Mesothelial cell of epicardium (in vitro differentiated cells): ENCODE measurements at places on chromosomes 13 and 19.

DNA sequence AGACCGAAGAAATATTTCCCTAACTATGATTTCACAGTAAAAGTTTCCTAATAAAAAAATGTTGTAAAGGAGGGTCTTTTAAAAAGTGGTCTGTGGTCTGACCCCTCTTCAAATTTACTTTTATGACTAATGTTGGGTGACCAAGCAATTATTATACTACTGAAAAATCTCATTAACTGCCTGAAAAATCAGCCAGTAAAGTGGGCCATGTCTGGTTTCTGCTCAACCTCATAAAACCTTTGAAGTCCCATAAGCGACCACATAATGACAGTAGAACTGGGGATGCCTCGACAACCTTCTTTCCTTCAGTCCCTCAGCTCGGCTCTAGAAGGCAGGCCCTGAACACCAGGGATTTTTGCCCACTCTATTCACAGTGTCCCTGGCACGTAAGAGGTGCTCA, 434.3 kb downstream of the EFNB2 start:
- no peak for DNase-seq

DNA sequence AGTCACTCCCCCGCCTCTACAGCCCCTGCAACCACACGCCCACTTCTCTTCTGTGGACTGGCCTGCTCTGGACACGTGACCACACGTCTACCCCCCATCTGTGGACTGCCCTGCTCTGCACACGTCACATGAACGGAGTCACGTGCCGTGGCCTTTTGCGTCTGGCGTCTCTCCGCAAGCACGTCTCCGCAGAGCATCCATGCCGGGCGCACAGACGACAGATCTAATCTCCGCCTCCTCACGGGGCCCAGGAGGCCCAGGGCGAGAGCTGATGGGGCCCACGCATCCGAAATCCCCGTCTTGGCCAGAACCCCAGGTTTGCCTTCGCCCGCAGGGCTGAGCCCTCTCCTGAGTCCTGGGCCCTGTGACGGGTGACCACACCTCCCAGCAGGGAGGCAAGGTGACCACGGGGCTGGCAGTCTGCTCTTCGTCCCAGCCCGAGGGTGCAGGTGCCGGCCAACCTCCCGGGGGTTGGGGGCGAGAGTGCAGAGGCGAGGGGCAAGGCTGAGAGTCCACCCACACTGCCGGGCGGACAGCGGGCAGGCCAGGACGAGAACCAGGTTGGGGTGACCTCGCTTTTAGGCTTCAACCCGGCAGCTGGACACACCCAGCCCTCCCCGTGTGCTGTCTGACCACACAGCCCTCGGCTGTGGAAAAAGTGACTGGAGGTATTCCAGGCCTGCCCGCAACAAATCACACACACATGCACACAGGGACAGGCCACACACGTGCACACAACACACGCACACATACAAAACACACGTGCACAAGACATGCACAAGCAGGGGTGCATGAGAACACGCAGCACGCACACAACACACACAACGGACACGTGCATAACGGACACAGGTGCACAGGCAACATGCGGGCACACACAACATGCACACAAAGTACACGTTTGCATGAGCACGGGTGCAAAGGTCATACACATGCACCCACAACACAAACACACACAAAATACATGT, 3.9 kb downstream of the SBNO2 start:
- no peak for DNase-seq

DNA sequence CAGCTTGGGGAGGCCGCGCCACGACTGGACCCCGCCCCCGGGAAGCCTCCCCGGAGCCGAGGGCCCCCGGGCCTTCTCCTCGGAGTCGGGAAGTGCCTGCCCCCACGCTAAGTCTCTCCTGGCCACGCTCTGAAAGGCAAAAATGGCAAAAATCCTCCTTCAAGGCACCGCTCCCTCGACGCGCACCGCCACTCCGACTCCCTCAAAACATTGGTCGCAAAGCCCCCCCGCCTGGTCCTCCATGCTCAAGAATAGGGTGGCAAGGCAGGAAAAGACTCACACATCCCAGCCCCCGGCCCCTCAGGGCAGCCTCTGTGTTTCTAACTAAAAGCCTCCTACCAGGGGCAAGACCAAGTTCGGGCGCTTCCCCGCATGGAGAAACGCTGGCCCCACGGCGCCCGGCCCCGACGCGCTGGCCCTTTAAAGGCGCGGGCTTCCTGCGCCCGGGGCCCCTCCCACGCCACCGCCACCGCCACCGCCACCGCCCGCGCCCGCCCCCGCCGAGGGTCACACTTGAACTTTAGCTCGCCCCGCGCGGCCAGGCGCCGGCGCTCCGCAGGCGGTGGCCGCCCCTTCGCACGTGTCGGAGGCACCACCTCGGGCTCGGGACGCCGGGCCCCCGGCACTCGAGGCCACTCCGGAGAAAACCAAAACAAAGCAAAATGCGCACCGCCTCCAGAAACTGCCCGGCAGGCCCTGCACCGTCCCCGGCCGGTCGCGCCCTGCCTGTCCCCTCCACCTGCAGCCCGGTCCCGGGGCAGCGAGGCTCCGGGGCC, 1.9 kb downstream of the FOXO1 start:
- DNase-seq: peak; percentile 63

DNA sequence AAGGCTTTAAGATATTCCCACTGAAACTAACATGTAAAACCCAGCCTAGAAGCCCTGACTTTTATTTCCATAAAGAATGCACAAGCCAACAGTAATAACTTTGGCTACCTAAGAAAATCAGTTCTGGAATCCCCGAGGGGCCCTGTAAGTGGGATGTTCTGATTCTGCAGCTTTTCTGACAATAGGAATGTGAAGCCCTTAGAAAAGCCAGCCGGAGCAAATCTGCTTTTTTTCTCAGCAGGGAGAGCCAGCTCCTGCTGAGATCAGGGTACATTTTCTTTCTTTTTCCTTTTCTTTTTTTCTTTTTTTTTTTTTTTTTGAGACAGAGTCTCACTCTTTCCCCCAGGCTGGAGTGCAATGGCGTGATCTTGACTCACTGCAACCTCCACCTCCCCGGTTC, 8.0 kb upstream of the GARRE1 start:
- DNase-seq: no peak

DNA sequence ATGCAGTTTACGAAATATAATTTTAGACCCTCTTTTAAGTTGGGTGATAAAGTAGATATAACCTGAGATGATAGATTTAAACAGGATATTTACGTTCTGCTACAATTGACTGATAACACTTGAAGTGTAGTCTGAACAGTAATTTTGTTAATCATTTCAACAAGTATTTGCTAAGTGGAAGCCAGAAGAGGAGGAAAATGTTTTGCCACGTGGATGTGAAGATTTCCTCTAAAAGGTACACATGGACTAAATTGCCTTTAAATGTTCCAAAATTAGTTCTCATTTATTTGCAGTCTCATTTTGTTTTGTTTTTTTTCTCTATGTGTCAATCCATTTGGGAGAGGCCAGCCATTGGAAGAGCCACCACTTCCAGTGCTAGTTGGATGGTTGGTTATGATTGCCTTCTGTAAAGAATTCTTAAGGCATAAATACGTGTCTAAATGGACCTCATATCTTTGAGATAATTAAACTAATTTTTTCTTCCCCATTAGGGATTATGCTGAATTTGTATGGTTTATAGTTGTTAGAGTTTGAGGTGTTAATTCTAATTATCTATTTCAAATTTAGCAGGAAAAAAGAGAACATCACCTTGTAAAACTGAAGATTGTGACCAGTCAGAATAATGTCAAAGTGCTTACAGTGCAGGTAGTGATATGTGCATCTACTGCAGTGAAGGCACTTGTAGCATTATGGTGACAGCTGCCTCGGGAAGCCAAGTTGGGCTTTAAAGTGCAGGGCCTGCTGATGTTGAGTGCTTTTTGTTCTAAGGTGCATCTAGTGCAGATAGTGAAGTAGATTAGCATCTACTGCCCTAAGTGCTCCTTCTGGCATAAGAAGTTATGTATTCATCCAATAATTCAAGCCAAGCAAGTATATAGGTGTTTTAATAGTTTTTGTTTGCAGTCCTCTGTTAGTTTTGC, 2.8 kb downstream of the MIR17HG start:
- no peak for DNase-seq

- no peak for DNase-seq
These were observed 25.7 kb downstream of the TFDP1 start for GRCh38 chr13:113610266-113610665.

GRCh38 chr13:40502236-40502635, 164.2 kb downstream of the FOXO1 start:
- DNase-seq: no peak

DNA sequence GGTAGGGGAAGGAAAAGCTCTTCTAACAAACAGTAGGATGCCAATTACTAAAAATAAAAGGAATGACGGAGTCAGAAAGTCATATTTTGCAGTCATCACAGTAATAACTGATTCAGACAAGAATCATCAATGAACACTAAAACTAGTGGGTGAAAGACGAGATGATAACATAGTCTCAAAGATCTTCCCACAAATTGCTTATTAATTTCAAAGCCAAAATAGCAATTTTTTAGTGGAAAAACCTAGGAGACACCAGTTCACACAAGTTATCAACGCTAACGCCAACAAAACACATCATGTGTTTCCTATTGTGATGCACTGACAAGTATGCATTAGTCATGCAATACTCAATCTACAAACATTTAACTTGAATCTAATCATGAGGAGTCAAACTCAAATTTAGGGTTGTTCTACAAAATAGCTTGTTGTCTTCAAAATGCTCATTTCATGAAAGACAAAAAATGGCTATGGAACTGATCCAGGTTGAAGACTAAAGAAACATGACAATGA, 18.6 kb downstream of the ZNF233 start:
- no peak for DNase-seq

GRCh38 chr19:18675779-18676178, 7.7 kb upstream of the CRTC1 start:
- no peak for DNase-seq

DNA sequence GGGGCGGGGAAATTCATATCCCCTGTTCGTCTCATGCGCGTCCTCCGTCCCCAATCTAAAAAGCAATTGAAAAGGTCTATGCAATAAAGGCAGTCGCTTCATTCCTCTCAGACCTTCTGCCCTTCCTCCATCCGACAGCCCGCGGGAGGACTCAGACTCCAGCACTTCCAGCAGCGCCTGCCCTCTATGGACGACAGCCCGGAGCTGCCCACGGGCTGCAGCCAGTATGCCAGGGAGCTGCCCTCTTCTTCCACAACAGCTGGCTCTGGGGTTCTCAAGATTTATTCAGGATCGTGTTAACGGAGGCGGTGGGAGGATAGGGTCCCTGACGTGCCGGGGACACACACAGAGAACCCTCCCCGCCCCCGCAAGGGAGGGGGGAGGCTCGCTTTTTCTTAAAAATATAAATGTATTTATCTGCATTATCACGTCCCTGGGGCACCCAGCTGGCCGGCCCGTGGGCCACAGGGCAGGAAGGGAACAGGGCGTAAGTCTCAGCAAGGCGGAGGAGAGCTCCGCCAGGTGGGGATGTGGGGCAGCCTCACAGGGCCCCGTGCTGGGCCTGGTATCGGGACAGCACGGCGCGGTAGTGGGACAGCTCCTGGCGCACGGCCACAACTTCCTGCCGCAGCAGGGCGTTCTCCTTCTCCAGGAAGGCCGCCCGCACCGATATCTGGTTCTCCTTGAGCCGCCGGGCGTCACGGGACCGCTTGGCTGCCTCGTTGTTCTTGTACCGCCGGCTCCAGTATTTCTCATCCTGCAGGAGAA, 6.7 kb downstream of the DBP start:
- no peak for DNase-seq

GRCh38 chr13:72552731-72553130, 174.7 kb downstream of the MZT1 start:
- no peak for DNase-seq

GRCh38 chr19:31346184-31347059, 2.8 kb downstream of the TSHZ3 start:
- no peak for DNase-seq

DNA sequence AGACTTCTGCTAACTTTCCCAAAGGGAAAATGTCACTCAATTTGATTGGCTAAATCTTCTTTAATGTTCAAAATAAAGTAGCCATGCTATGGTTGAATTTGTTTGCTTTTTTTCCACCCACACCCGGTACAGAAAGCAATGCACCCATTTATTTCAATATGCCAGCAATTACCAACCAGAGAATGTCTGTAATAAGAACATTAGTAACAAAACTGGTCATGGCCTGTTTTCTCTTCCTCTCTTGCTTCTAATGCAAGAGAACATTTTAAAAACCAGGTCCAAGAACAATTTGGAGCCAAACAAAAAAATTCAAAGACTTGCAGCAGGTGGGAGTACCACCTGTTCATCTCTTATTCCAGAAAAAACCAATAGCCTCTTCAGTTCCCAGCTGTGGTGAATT, 1108.8 kb upstream of the PCDH20 start:
- no peak for DNase-seq

DNA sequence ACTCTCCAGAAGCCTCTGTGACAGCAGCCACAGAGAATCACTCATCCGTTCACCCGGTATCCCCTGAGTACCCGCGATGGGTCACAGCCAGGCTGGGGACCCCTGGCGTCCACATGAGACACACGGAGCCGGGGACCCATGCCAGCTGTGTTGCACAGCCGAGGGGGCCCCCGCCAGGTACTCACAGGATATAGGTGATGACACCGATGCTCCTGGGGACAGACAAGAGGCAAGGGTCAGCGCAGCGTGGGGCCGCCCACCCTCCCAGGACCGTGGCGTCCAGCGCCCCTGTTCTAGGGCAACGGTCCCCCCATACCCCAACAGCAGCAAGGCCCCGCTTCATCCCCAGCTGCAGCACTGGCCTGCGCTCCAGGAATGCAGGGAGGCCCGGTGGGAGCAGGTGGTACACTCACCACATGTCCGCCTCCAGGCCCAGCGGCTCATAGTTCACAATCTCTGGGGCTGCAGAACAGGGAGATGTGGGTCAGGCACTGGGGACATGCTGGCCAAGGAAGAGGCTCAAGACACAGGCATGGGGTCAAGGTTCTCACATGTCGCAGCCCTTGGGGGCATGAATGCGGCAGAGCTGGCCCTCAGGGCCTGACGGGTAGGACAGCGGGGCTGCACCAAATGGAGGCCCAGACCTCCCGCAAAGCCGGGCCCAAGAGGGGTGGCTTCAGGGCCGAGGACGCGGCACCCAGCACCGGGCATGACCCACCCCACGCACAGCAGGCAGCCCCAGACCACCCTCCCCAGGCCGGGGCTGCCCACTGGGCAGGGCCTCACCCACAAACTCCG, 7.2 kb downstream of the DAPK3 start:
- DNase-seq: no peak

- no peak for DNase-seq
These were observed 189.2 kb downstream of the DLEU7 start for GRCh38 chr13:50654331-50654730.

GRCh38 chr13:76656500-76656899, 229.7 kb downstream of the KCTD12 start:
- no peak for DNase-seq
